ENCODE measurements at places on chromosomes 7 and 10.
A peak's percentile ranks its signal among the peaks of the same experiment; 100 is the strongest.

DNA sequence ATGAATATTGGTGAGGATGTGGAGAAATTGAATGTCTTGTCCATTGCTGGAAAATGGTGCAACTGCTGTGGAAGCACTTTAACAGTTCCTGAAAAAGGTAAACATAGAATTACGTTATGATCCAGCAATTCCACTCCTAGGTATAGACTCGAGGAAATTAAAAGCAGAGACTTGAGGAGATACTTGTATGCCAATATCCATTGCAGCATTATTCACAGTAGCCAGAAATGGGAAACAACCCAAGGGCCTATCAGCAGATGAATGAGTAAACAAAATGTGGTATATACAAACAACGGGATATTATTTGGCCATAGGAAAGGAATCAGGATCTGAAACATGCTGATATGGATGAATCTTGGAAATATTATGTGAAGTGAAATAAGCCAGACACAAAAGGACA is 32.5 kb upstream of the MTURN start:
- no peak for DNase-seq

DNA sequence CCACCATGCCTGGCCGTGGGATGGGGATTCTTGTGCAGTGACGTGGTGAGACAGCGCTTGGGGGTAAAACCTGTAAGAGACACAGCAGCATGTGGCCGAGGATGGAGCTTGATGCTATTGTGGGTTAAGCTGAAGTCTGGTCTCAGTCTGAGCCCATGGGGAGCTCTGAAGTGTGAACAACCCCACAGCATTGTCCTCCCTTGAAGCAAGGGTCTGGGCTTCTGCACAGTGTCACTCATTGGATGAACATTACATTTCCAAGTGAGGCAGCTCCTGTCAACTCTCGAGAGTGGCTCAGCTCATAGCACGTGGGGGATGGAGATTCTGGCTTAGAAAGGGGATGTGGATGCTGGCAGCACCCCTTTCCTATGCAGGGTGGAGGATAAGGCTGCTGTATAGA is 32.2 kb upstream of the ZNF438 start:
- DNase-seq = no peak

GRCh38 chr10:14382022-14382421 is 51.3 kb upstream of the FRMD4A start:
- peak; percentile 88 for DNase-seq

- no peak for DNase-seq
Measured at GRCh38 chr10:55063811-55064210, 262.8 kb upstream of the PCDH15 start.

DNA sequence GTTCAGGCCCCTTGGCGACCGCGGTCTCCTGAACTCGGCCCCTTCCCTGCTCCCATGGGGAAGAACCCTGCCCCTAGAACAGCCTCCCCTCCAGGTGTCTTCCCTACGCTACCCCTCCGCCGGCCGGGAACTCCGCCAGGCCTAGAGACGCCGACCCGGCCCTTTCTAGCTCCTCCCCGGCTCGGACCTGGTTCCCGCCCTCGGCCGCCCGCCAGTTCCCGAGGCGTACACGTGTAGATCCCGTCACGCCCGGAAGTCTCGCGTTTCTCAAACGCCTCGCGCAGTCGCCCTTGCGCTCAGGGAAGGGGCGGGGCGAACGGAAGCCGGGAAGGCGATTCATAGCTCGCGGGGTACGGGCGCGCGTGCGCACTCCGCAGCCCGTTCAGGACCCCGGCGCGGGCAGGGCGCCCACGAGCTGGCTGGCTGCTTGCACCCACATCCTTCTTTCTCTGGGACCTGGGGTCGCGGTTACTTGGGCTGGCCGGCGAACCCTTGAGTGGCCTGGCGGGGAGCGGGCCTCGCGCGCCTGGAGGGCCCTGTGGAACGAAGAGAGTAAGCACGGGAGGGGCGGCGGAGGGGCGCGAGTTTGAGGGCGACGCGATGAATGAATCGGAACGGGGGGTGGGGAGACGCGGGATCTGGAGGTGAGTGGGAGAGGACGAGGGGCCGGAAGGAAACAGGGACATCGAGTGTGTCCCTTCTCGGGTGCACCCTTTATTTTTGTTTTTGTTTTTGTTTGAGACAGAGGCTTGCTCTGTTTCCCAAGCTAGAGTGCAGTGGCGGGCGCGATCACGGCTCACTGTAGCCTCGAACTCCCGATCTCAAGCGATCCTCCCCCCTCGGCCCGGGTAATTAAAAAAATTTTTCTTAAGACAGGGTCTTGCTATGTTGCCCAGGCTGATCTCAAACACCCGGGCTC is at the start of gene POP7:
POP7 (plus strand) TSS at position 369 of the 919 bp plus-strand sequence. CDS start 710 bp downstream, outside the sequence.
- peak; percentile 99 for DNase-seq
